ENCODE measurements at places on chromosomes 1 and 21. TPM values are rescaled to one million over a fixed set of nuclear protein-coding genes. Genes with fewer than 3 reads are reported as not detected.

Gene IQGAP3
- total RNA-seq = 0.08 TPM

Gene MASP2
- total RNA-seq = 0.34 TPM

Gene OR2T29
- not detected for total RNA-seq

Gene CHRNB2
- not detected for total RNA-seq

Gene USP25
- 83.2 TPM for total RNA-seq

Gene ZMYM1
- total RNA-seq = 32.9 TPM

Gene SELL
- total RNA-seq = 581 TPM

Gene NID1
- total RNA-seq = 0.08 TPM

Gene CR2
- total RNA-seq = 8.6 TPM

Gene AMIGO1
- total RNA-seq = 33.3 TPM

Gene KRTAP13-2
- total RNA-seq = not detected

Gene F13B
- not detected for total RNA-seq

Gene AMPD1
- not detected for total RNA-seq

Gene TMEM81
- 5.7 TPM for total RNA-seq

Gene GUCA2A
- not detected for total RNA-seq

Gene PLA2G2D
- not detected for total RNA-seq

Gene AQP10
- not detected for total RNA-seq

Gene KCNN3
- total RNA-seq = not detected

Gene LRRC38
- not detected for total RNA-seq

Gene PTCH2
- 1.6 TPM for total RNA-seq

Gene RHOU
- 0.27 TPM for total RNA-seq

Gene PTGFR
- total RNA-seq = not detected

Gene ORC1
- total RNA-seq = 1.2 TPM

Gene PRAMEF5
- not detected for total RNA-seq

Gene C1orf94
- total RNA-seq = not detected

Gene CNR2
- total RNA-seq = 0.99 TPM

Gene COL6A2
- 91.5 TPM for total RNA-seq

Gene OR2M3
- not detected for total RNA-seq

Gene DNAH14
- 0.08 TPM for total RNA-seq

Gene IVL
- total RNA-seq = not detected

Gene ERG
- total RNA-seq = not detected

Gene LCA5L
- 0.77 TPM for total RNA-seq

Gene NFIA
- 7.1 TPM for total RNA-seq

Gene RCSD1
- total RNA-seq = 156 TPM

Gene MYOG
- total RNA-seq = not detected

Gene CROCC
- 117 TPM for total RNA-seq

Gene SH3D21
- 2.7 TPM for total RNA-seq

Gene RNF223
- not detected for total RNA-seq

Gene PDZK1IP1
- not detected for total RNA-seq

Gene OR2L5
- total RNA-seq = 0.19 TPM

Measured in naive thymus-derived CD8-positive, alpha-beta T cell (primary cell).